HS-27A (cell line): ENCODE measurements at places on chromosomes 3 and 15.

DNA sequence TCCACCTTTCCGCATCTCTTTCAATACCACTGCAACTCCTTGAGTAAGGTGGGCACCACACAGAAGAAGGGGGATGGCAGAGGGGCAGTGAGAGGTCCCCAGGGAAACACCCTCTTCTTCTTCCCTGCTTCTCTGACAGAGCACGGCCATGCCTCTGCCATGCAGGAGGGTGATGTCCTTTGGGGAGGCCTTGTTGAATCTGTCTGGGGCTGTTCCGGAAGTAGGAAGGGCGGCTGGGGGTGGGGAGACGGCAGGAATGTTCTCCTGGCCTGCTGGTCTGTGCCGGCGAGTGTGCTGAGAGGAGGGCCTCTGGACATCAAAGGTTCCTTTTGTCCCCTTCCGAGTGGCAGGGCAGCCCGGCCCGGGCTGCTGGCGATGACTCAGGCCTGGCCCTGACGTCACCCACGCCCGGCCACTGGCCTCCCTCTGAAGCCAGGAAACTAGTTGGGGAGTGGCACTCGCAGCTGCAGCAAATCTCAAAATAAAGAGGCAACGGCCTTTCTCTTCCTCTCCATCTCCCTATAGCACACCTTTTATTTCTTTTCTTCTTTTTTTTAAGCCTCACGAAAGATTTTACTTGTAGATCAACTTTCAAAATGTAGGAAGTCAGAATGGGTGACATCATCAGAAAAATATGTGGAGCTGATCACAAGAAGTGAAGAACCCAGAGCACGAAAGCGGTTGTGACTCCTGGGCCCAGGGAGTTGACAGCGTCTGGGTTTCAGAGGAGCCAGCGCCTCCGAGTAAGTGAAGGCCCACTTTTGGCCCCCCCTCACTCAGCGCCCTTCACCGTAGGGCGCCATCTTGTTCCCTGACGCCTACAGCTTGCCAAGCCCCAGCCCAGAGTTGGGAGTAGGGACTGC, at the start of gene ZBTB38:
TSS of gene ZBTB38 (plus strand) at position 443 of the 863 bp plus-strand sequence. CDS start 73,885 bp downstream, outside the sequence.
- DNase-seq, result peak; percentile 97

DNA sequence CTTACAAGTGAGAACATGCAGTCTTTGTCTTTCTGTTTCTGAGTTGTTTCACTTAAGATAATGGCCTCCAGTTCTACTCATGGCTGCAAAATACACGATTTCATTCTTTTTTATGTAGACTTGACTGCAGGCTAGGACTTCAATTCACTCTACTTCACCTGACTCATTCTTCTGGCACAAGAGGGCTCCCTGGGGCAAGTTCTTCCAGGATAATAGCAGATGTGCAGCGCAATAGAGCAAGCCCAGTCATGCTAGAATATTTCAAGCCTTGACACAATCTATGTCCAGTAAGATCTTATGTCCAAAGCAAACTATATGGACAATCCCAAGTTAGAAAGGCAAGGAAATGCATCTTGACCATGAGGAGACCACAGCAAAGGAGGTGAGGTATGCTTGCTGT, 211.7 kb upstream of the GADL1 start:
- DNase-seq, result peak; percentile 29

- DNase-seq, result no peak
These were observed 49.6 kb downstream of the CHD2 start for GRCh38 chr15:92949604-92950249.

DNA sequence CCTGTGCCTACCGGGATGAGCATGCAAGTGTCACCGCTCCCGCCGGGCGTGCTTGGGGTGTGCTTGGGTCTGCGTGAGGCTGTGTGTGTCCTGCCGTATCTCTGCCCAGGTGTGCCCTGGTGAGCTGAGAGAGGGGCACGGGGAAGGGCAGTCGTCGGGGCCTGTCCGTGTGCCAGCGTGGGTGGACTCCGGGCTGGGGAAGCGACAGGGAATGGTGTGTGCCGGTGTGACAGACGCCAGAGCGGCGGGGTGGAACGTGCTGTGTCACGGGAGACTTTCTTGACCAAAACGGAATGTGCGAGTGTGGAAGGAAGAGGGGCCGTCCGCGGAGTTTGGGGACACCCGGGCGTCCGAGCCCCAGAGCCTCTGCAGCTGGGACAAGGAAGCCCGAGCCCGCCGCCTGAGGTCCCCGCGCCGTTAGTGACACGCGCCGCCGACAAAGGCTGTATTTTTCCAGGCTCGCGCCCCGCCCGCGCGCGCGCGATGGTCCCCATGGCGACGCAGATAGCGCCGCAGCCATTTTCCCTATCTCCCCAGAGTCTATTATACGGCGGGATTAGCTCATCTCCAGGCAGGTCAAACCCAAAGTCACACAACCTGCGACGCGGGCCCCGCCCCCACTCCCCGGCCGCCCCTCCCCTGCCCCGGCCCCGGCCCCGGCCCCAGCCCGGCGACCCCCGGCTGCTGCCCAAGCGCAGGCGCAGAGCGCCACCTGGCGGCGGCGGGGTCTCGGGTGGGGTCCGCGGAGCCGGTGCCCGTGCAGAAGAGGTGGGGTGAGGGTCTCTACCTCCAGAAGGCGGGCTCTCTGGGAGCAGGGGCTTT, 4.5 kb upstream of the GATA2 start:
- no peak for DNase-seq

DNA sequence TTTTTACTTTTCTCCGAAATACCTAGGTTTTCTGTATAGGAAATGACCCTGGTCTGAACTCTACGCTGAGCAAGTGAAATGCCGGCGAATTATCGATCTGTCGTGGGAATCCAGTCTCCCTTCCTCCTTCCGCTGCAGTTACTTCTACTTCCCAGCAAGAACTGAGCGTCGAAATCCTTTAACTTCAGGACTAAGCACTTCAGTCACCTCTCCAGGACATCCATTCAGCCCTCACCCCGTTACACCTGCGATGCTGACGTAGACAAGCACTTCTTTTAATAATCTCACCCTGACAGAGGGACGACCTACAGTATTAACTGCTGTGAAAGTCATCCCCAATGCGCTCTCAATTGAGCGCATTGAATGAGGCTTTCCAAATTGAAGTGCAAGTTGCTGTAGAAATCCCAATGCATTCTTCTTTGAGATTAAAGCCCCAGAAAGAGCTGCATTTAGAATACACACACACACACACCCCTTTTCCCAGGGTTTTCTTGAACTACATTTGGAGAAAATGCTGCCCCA, 1.3 kb downstream of the TOP2B start:
- DNase-seq, result peak; percentile 24

DNA sequence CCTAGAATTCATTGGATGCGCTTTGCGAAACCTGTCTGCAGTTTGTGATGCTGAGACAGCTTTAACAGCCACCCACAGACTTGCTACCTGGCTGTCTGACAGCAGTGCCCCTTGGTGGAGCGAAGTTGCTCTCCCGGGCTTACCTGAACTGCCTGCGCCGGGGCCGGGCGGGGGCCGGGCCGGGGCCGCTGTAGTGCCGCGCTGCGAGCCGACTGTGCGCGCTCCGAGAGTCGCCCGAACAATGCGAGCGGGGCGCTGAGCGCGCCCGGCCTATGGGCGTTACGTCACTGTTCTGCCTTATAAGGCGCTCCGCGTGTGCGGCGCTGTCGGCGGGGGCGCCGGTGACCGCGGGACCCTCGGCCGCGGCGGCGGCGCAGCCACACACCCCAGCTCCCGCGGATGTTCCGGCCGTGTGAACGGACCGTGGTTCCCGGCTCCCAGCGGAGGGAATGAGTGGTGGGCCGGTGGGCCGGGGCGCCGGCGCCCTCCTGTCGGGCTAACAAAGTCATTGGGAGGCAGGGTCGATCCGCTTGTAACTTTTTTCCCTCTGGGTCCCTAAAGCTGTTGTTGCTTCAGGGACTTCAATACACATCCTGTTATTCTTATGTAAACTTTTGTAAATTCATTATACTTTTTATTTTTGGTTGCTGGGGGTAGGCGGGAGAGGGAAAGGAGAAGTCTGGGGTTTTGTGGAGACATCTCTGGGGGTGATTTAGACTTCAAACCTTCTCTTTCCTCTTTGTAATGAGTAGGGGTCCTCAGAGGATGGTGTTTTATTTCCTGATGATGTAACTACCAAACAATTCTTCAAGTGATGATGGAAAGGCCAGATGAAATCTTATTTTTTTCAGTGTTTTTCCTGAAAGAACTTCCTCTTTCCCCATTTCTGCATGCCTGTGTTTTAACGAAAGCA, 58.5 kb downstream of the CMSS1 start:
- no peak for DNase-seq

DNA sequence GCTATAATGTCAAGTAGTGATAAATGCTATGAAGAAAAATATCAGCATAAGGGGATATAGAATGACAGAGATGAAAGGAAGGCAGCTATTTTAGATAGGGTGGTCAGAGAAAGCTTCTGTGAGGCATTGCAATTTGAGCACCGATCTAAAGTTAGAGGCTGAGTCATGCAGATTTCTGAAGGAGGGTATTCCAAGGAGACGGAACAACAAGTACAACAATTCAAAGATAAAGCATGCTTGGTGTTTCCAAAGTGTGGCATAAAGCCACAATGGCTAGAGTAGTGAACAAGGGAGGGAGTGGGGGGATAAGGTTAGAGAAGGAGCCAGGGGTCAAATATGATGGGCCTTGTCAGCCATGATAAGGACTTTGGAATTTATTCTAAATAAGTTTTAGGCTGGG, 71.9 kb downstream of the PFN2 start:
- peak; percentile 33 for DNase-seq

GRCh38 chr3:142151240-142151639, 1.9 kb upstream of the TFDP2 start:
- no peak for DNase-seq

GRCh38 chr15:97085731-97086130, 755.2 kb downstream of the NR2F2 start:
- no peak for DNase-seq

GRCh38 chr15:57319919-57320560, 56.3 kb upstream of the CGNL1 start:
- no peak for DNase-seq

DNA sequence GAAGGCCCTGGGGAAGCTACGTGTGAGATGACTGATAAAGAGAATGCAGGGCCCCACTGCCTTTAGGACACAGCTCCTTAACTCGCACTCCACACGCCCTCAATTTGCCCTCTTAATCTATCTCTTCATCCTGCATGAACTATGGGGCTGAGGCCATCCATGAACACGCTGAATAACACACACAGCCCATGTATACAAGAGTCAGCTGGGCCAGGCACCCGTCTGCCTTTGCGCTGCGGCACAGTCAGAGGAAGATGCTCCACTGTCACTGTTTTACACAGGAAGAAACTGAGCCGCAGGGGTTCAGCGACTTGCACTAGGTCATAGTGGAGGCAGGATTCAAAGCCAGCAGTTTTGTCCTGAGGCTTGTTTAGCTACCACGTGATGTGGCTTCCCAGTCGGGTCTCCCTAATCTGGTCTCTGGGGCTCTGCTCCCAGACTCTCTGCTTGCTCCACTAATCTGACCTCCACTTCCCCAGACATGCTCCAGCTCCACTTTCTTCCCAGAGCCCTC, 43.9 kb downstream of the TLE3 start:
- DNase-seq, result no peak

DNA sequence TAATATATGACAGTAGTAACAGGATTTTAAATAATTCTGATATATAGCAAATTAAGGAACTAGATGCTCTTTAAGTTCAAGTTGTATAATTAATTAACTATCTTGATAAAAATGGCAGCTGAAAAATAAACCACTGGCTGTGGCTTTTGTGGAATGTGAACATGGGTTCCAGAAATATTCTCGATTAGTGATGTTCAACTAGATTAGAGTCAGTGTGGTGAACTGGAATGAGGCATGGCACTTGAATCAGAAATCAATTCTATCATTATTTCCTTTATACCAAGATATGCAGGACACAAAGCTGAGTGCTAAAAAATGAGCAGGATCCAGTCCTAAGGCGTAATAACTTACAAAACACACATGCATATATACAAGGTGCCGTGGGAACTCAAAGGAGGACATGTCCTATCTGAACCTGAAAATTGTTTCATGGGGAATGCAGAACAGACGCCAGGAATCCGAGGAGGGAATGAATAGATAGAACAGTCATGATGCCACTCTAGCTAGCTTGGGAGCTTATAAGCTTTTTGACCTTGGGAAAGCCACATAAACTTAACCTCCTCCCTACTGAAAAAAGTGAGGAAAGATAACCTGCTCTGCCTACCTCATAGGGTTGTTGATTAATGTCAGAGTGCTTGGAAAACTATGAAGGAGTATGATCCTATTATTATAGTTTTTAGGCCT, 402.4 kb downstream of the PLCL2 start:
- no peak for DNase-seq

DNA sequence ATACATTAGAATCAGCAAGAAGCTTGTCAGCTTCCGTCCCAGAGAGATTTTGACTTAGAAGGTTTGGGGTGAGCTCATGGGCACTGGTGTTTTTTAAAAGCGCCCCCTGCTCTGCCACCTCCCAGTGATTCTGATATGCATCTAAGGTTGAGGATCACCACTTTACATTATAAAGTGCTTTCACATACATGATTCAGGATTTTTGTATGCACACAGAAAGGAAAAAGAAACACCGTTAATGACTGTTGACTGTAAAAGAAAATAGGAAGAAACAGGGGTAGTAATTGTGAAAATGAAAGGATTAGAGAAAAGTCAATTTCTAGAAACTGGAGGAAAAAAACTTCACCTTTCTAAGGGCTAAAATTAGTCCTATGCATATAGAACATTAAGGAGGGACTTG, 104.9 kb upstream of the ZBED2 start:
- DNase-seq, result no peak

DNA sequence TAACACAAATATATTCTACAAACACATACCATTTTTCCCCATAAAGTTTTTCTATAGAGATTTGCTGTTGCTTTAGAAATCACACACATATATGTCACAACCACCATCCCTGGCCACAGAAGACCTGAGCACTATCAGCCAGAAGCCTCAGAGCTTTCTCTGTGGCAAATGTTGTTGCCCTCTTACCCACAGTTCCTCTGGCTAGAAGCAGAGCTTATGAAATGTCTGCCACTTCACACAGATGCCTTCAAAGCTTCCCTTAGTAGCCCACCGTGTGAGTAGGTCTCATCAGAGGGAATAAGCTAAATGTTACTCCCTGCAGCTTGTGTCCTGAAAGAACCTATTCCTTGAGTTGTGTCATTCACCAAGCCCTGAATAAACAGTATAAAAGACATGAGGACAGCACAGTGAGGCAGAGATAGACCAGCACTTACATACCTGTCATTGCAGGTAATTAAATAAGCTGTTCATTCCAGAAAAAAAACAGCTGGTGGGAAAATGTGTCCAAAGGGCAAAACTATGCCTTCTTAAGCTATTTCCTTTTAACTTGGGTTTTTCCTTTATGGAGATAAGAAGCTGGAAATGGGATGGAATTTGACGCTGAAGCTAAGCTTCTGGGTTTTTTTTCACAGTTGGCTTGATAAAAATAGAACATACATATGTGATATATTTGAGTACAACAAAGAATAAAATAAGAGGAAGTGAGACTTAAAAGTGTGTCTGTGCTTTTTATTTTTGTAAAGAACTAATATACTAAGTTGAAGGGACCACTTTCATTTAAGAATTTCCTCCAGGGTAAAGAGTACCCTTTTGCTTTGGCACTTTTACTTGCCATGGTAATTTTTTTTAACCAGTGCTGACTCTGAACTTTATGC, 391.4 kb downstream of the KCNH8 start:
- DNase-seq, result no peak
